ENCODE measurements at places on chromosomes 6 and 20.

- DNase-seq, result no peak
Measured at GRCh38 chr6:74941424-74941823, 264.4 kb downstream of the COL12A1 start.

GRCh38 chr6:69933239-69933638, 66.9 kb downstream of the COL19A1 start:
- no peak for DNase-seq

DNA sequence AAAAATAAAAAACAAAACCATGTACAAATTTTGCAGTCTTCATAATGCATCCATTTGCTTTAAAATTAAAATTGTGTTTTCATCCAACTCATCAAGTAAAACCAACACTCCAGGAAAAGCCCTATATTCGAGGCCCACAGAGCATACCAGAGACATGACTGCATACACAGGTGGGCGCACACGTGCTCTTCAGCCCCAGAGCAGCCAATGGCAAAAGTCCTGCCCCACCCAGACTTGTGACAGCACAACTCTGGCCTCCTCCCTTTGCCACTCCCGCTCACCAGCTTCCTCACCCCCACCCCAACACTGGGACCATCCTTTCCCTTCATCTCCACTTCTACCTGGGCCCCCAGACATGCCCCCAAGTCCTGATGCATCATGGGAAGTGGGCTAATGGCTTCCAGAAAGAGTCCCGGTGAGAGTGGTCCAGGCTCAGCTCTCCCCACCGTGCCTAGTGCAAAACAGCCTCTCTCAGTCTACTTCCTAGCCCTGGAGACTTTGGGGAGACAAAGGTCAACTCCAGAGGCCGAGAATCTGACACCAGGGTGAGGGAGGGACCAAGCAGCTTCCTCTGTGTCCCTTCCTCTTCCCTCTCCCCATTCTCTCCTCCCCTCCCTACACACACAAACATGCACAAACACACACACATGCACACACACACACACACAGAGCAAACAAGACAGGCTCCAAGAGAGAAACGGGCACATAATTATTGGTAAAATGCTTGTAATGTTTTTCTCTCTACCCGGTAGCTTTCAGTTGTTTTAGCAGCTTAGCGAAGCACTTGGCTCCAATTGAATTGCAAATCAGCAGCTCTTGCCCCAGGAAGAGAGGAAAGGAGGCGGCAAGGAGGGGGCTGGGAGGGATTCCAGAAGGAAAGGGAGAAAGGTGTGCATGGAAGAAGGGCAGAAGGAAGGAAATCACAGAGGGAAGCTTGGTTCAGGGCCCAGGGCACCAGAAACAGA, 14.3 kb downstream of the GRM4 start:
- no peak for DNase-seq

DNA sequence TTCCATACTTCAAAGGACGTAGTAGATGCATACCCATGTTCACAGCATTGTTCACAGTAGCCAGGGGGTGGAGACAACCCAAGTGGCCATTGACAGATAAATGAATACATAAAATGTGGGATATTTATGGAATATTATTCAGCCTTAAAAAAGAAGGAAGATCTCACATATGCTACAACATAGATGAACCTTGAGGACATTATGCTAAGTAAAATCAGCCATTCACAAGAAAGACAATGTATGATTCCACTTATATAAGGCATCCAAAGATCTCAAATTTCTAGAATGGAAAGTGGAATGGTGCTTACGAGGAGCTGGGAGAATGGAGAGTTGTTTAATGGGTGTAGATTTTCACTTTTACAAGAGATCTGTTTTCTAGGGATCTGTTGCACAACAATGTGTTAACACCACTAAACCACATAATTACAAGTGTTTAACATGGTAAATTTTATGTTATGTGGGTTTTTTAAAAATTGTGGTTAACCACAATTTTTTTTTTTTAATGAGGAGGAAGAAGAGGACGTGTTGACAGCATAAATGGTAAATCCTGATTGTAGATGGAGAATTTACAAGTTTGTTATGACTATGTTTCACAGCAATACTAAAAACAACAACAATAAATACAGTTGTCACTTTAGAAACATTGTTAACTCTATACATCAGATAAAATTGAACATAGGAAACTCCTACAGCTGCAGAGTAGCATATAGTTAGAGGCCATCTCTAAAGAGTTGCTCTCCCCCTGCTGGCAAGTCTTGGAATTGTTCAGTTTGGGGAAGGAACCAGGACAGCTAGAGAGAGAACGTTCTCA, 41.6 kb downstream of the CCN2 start:
- DNase-seq, result peak; percentile 76

DNA sequence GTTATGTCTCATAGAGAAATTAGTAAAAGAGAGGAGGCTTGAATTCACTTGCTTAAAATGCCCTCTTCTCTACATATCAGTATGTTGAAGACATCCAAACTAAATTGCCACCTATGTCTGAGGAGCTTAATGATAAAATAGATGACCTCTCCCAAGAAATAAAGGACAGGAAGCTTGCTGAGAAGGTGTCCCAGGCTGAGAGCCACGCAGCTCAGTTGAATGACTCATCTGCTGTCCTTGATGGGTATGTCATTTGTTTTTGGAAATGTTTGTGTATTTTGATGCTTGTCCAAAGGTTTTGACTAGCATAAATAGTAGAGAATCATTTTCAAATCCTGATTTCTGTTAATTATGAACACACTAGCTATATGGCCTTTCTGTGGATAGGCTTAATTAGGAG, 307.7 kb downstream of the ARHGAP18 start:
- DNase-seq, result no peak

DNA sequence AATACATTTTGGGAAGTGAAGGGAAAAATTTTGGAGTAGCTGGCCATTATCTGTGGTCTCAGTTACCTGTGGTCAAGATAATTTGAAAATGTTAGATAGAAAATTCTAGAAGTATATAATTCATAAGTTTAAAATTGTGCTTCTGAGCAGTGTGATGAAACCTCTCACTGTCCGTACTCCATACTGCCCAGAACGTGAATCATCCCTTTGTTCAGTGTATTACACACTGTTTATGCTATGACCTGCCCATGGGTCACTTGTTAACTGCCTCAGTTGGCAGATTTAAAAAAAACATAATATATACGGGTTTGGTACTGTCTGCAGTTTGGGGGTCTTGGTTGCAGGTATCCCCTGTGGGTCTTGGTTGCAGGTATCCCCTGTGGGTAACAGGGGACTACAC, 4.1 kb upstream of the CALHM5 start:
- DNase-seq, result no peak

DNA sequence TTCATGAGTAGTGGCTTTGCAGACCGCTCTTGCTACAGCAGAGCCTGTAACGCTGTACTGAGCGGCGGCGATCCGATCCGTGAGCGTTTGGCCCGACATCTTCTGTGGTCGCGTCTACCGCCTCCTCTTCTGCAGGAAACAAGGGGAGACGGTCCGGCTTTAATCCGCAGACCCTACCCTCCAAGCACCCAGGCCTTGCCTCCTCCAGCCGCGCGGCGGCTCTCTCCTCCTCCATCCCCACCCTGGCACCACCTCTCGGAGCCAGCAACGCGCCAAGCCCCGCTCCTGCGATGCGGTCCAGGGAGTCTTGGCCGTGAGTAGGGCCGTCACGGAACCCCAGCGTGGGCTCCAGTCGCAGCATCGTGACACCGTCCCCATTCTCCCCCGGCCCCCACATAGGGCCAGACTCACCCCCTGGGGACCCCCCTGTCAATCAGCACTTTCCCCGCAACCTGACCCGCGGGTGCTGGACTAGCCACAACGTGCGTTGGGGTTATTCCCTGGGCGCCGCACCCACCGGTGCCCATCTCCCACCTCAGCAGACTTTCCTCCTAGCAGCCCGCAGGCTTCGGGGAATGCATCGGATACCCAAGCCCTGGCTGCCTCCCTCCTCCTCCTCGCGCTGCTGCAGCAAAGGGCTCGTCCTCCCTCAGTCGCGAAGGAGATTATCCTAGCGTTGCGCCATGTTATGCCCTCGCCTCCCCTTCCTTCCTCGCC, 914 bp downstream of the SNAP91 start:
- peak; percentile 42 for DNase-seq

DNA sequence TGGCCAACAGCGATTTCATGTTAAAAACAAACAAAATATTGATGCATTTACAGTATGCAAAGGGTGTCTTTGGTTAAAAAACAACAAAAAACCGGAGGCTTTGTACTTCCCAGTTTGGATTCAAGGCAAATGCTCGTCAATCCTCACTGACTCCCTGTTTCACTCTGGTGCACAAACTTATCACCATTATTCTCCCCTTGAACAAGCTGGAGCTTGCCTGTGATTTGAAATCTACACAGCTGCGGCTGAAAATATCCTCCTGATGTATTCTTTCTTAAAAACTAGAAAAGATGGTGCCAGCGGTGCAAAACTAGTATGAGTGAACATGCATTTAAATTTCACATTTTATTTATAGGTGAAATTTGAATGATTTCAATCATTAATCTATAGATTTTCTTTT, 3.3 kb downstream of the PERP start:
- DNase-seq, result peak; percentile 68

DNA sequence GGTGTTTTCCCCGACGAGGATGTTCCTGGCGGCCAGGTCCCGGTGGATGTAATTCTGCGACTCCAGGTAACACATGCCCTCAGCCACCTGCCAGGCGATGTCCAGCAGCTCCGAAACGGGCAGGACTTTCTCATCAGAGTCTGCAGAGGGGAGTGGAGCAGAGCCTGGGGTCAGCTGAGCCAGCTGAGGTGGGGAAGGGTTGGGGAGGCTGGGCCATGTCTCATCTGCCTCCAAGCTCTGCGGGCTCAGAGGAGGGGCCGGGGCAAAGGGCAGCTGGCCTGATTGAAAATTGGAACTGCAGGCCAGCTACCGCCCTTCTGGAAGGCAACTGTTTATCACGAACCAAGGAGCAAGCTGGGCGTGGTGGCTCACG, 6.4 kb downstream of the PTK6 start:
- no peak for DNase-seq

- peak; percentile 89 for DNase-seq
Measured at GRCh38 chr20:10131732-10132345, 86.8 kb upstream of the SNAP25 start.

GRCh38 chr6:156282087-156282486, 495.1 kb upstream of the ARID1B start:
- no peak for DNase-seq

DNA sequence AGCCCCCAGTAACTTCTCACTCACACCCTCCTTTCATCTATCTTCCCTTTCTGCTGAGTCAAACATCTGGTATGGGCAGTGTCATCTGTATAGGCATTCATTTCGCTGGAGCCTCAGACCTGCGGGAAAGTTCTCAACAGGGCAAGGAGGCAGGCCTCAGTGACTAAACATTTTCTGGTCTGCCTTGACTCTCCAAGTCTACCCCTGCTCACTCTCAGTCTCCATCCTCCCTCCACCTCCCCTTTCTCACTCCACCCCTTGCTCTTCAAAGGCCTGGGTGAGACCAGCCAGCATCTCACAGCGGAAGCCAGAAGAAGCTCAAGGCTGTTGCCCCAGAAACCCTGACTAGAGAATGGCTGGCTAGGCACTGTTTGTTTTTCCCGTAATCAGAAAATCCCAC, 105.0 kb upstream of the BEND6 start:
- DNase-seq, result no peak

- DNase-seq, result no peak
Measured at GRCh38 chr6:124441450-124441849, 520.8 kb upstream of the RNF217 start.

- DNase-seq, result no peak
Measured at GRCh38 chr20:51284871-51285270, 257.6 kb downstream of the NFATC2 start.

GRCh38 chr20:63703471-63703975, 4.3 kb downstream of the ARFRP1 start:
- no peak for DNase-seq

DNA sequence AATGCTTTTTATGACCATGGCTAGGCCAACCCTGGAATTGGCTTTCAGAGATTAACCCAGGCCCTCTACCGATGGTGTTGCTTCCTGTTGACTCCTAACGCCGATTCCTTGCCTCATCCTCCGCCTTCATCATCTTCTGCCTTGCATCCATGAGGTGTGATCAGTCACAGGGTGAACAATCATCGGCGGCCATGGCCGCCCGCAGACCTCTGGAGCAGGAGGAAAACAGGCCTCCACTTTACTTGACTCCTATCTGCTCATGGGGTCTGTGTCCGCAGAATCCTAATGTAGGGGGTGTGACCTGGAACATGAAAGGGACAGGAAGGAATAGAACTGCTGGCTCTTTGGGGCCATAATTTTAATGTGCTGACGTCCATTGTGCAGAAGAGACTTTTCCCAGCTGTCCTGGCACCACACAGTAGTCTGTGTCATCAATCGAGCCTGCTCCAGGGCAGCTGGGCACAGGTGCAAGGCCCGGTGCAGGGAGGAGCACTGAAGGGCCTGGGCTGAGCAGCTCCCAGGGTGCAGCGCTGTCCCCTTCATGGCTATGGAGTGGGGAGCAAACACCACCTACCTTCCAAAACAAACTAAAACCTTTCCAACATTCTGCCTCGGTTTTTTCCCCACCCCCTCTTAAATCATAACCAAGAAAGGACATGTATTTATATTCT, 8.0 kb downstream of the SLC22A3 start:
- no peak for DNase-seq

DNA sequence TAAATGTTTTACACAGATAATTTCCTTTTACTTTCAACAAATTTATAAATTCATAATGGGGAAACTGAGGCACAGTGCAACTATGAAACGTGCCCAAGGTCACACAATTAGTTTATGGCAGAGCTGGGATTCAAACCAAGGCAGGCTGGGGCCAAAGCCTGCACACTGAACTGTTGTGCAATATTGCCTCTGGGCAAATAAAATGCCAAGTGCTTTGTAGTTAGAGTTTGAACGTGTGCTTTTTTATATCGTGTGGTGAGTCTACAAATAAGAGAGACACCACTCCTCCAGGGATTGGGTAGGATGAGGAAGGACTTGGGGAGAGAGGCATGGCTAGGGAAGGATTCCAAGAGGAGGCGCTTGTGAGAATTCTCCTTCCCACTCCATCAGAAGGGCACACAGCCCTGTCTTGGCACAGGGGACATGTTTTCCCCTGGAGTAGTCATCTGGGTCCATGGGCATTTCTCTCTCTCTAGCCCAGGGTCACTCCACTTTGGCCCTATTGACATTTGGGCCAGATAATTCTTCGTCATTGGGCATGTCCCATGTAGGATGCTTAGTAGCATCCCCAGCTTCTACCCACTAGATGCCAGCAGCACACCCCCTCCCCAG, 2.8 kb upstream of the CDH22 start:
- peak; percentile 18 for DNase-seq

GRCh38 chr6:105069821-105070445, 109.9 kb downstream of the POPDC3 start:
- no peak for DNase-seq

- no peak for DNase-seq
Measured at GRCh38 chr6:98827295-98828159, 6.8 kb upstream of the POU3F2 start.

All from NCI-H345 (cell line).